WTC11 (cell line): ENCODE measurements at places on chromosomes 1 and 21.

DNA sequence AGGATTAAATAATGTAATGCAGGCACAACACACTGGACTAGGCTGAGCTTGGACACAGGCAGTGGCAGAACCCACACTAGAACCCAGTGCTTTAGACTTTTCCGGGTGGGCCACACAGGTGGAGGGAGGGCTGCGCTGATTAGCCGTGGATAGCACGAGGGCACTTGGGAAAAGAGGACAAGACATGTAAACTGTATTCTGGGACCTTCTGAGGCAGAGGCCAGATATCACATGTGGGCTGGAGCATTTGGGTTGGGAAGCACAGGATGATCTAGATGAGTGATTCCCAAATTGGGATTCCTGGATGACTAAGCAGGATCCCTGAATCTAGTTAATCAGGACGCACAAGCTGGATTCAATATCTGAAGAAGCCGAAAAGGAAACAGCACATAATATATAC lies 20.3 kb upstream of the A3GALT2 start:
- DNase-seq, result no peak

- no peak for DNase-seq
Measured at GRCh38 chr1:55399346-55399745, 184.2 kb upstream of the USP24 start.

DNA sequence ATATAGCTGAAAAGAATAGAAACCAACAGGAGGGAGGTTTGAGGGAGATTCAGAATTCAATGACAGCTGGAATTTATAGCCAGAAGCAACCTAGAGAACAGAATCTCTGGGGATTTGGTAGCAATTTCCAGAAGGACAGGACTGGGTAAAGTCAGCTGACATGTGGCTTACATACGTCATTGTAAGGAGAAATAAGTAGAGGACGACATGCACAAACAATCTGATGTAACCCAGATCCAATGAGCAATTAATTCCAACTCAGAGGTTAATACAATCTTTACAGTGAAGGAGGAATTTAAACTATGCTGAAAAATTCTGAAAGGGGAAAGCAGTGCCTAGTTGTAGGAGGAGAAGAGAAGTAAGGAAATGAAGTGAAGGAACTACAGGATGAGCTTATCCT lies 383.9 kb downstream of the PTBP2 start:
- DNase-seq, result no peak

DNA sequence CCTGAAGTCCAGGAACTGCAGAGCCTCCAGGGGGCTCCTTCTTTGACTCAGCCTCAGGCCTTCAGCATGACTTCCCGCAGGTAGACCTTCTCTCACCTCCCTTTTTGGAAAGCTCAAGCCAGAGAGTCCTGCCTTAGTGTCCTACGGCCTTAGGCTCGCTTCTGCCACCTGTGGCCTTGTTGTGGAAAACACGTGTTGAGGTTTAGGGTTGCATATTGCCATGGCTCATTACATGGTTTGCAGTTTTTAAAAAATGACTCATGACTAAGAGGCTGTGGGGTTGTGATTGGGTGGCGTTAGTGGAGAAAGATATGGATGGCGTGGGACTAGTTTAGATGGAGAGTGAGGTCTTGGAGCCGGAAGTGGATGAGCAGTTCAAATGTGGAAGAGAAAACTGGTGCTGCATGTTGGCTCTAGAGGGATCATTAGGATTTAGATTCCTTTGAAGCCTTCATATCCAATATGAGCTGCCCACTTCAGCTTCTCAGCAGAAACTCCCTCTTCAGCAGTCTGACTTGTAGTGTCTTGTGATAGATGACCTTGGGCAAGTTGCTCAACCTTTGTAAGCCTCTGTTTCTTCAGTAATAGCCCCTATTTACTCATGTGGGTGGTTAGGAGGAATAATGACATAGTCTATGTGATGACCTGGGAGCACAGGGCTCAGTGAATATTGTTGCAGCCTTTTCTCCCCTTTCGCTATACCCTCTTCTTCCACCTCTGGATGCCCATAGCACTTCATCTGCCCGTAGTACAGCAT lies 6.5 kb upstream of the FGGY start:
- DNase-seq, result peak; percentile 53

DNA sequence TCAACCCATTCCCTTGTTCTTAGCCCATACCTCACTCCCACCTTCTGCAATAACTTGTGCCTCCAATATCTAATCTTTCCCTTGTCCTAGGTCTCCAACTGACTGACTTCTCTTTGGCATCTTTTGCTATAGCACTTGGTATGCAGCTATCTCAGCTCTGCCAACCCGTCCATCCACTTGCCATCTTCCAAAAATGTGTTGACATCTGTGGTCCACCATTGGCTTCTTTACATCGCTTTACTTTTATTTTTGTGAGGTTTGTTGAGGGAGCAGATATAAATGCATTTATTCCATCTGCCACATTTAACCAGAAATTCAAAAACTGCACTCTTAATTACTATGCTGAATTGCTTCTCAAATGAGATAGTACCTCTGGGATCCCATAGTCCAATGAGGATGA lies 24.9 kb upstream of the PSMB2 start:
- no peak for DNase-seq

GRCh38 chr1:176617881-176618280 lies 154.9 kb downstream of the PAPPA2 start:
- DNase-seq, result no peak

GRCh38 chr1:18422076-18422777 lies 58.5 kb upstream of the KLHDC7A start:
- DNase-seq, result no peak

DNA sequence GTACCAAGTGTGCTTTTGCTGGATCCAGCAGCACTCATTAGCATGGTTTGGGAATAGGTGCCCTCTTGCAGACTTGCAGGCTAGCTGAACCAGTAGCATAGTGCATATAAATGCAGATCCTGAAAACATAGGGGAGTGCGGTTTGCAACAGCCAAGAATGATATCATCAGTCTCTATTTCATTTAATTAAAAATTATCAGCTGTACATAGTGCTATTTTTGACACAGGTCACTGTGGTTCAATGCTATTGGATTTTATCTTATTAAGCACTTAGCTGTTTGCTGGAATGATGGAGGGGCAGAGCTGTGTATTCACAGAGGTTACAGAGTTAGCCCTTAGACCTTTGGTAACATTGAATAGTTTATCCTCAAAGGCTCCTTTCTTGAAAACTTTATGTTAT lies 43.6 kb downstream of the CYYR1 start:
- no peak for DNase-seq

- DNase-seq, result no peak
Measured at GRCh38 chr1:37854406-37854805, 5.0 kb downstream of the MTF1 start.

GRCh38 chr1:1376551-1377226 lies 1.7 kb upstream of the AURKAIP1 start:
- DNase-seq, result no peak

DNA sequence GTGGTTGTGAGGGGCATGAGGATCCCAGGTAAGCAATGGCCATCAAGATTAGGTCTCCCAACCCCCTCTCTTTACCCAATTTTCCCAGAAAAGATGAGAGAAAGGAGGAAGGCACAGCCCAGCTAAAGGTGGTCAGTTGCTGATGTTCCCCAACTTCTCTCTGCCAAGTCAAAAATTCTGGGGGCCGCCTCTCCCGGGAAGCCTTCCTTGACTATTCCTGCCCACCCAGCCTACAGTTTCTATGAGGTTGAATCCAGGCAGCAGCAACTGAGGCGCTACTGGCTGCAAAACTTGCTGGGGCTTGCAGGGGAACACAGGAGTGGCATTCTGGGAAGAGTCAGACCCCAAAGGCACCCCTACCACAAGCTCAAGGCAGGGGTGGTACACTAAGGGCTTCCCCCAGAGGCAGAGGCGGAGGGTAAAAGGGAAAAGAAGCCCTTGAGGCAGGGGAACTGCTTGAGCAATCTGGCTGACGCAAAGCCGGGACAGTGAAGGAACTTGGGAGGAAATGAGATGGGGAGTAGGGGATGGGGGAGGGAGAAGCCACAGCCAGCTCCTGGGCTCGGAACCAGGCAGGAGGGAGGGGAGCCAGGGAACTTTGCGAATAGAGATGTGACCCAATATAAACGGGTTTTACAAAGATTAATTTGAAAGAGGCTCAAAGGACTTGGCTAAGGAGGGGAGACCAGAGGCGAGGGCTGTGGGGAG lies 31.2 kb downstream of the SDC3 start:
- no peak for DNase-seq

GRCh38 chr1:234842726-234843641 lies 233.0 kb upstream of the IRF2BP2 start:
- DNase-seq, result no peak

DNA sequence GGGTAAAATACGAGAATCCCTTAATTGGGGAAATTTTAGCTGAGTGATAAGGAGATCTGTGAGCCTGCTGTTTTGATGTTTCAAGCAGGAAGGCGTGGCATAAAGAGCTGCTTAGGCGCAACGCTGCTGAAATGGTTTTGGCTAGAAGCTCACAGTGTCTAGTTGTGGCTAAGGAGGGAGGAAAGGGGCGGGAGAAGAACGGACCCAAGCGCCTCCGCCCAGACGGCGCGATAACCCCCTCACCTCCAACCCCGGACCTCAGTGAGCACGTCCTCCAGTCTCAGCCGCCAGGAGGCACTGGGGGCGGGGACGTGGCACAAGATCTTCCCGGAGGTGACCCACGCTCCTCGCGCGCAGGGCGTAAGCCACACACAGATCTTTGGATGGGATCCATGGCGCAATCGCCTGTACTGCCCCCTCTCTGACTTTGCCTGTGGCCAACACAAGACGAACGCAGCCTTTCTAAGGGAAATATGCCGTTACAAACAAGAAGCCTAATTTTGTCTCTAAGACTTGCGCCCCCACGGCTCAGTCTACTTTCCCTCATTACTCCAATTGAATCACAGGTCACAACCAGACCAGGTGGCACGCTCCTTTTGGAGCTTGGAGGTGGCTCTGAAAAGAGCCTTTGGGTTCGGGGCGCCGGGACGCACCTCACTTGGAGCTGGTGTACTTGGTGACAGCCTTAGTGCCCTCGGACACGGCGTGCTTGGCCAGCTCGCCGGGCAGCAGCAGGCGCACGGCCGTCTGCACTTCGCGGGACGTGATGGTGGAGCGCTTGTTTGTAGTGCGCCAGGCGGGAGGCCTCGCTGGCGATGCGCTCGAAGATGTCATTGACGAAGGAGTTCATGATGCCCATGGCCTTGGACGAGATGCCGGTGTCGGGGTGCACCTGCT lies 23.4 kb upstream of the RNF187 start:
- peak; percentile 73 for DNase-seq

GRCh38 chr1:163528710-163529348 lies 207.1 kb downstream of the NUF2 start:
- no peak for DNase-seq

DNA sequence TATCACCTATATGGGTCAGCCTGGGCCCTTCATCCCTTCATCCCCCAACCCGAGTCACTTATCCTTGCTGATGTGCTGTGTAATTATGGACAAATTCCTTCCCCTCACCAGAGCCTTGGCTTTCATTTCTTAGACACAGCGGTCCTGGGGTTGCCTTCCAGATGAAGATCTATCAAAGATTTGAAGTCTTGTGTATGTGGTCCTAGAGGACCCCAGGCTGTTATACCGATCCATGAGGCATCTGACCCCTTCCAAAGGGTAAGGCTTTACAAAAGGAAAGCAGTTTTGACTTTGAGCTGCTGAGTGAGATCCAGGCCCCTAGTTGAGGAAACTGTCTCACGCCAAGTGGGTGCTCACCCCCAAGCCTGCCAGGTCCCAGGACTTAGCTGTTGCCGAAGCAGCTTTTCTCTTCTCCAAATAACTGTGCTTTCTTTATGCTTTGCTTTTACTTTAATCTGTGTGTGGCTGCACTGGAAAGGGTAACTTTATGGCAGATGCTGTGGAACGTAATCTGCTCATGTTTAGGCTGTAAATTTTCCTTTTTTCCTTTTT lies 37.6 kb downstream of the MAN1C1 start:
- no peak for DNase-seq

DNA sequence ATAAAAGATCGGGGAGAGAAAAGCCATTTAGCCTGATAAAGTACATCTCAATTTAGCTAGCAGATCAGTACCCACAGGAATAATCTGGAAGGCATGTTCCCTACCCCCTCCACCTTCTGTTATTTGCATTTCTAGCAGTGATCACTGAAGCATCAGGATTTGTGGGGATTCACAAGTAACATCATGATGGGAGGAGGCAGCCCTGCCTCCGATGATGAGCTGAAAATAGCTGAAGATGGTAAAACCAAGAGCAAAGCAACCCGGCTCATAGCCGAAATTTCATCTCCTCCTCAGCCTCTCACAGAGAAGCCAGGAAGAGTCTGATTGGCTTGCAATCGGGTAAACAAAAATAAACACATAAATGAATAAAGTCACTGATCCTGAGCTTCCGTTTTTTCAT lies 2.4 kb downstream of the CCSAP start:
- no peak for DNase-seq

GRCh38 chr1:87362063-87362833 lies 33.6 kb downstream of the LMO4 start:
- no peak for DNase-seq

DNA sequence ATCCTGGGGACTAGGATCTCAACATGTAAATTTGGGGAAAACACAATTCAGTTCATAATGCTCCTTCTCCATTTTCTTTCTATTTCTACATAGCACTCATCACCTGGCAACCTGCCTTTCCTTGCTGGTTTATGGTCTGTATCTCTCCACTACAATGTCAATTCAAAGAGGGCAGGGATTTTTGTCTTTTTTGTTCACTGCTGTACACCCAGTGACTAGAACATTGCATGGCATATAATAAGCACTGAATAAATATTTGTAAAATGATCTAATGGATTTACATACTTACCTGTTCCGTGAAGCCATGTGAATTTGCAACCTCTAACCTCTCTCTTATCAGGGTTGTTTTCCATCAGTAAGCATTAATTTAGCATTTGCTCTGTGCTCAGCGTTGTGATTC lies 27.4 kb upstream of the TBX15 start:
- DNase-seq, result no peak

DNA sequence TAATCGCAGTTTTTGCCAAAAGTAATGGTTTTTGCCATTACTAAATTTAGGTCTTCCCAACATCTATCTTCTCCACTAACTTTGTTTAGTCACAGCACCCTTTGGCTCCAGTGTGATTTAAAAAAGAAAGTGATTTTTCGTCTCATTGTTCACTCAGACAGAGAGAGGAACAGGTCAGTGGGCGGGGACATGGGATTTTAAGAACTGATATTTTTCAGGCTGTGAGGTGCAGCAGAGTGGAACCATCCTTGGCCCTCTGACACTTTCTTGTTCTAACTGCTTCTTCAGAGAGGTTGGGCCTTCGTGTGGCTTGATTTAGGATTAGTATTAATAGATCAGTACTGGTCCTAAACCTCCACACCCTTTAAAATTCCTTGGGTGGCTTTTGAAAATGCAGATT lies 38.8 kb downstream of the CASQ2 start:
- no peak for DNase-seq

DNA sequence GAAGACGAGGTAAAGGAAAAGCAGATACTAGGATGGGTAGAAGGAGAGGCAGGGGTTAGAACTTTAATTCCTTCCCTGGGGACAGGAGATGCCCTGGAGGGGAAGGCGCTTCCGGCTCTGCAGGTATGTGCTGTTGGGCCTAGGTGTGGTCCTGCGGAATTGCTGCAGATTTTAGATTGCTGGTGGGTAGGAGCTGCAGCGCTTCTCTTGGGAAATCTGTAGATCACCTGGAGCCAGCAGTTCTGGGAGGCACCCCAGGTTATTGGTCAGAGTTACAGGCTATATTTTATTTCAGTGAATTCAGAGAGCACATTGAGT lies 1.1 kb downstream of the MGST3 start:
- peak; percentile 21 for DNase-seq

- no peak for DNase-seq
Measured at GRCh38 chr1:180935326-180936109, 22.8 kb downstream of the KIAA1614 start.

- DNase-seq, result no peak
Measured at GRCh38 chr1:184622136-184622823, 132.4 kb downstream of the EDEM3 start.

GRCh38 chr1:86557739-86558138 lies 10.9 kb downstream of the CLCA4 start:
- no peak for DNase-seq
